Stimulated activated CD8-positive, alpha-beta memory T cell treated with anti-CD3 and anti-CD28 coated beads, Interleukin-2, amount 100 ng/mL, for 1 hour (primary cell): ENCODE measurements at places on chromosomes 5 and 9.

DNA sequence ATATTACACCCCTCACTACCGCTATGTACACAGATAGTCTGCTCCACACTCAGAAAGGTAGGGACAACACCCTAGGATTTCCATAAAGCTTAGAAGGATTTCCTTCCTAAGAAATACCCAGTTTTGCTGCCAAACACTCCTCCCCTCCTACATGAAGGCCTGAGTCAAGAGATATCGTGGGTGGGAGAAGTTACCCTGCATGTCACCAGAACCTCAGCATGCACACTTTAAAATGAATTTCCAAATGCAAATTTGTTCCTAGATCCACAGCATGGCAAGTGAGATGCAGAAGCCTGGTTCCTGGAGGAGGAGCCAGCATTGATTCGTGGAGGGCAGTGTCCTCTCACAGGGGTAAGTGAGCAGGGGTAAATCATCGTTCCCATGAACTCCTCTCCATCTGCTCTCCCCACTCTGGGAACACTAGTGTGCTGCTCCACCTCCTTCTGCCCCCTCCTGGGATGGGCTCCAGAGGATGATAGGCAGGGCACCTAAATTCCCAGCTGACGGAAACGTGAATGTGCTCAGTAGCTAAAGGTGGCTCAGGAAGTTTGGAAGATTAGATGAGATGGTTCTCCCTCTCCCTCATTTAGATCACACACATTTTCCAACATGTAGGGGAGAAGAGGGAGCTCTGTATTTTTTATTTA is 76.7 kb downstream of the PDE4D start:
- no peak for DNase-seq

GRCh38 chr9:125889112-125889475 is 141.9 kb downstream of the PBX3 start:
- DNase-seq = no peak

DNA sequence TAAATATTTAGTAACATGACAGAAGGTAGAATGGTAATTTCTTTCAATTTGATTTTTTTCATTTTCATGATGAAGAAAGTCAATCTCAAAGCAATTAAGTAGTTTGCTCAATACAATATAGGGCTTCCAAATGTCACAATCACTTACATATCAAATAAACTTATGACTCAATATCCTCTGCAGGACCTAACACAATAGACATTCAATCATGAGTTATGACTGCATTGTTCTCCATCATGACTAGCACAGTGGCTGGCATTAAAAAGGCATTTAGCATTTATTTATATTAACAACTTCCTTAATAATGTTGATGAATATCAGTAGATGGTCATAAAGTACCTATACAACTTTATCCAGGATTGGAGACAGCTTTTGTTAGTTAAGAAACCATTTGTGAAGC is 1499.6 kb downstream of the EFNA5 start:
- no peak for DNase-seq

DNA sequence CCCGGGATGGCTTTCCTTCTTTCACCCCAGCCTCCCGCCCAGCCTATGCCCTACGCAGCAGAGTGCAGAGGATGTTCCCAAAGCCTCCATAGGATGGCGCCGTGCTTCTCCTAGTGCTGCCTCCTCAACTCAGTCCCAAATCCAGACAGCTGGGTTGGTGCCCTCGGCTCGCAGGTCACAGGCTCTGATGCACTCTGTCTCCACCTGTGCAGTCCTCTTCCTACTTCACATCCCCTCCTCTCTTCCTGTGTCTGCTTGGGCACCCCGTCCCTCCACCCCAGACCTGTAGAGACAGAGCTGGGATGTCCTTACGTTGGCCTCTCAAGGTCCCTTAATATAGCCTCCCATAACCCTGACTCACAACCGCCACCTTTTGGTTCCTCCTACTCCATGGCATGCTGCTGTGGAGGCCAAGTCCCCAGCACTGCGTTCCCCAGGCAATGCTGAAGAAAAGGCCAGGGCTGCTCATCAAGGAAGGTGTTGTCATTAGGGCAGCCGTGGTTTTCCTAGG is 314.4 kb downstream of the GADD45G start:
- DNase-seq = no peak

- no peak for DNase-seq
Observed at GRCh38 chr5:90022002-90022710, 387.4 kb downstream of the CETN3 start.

DNA sequence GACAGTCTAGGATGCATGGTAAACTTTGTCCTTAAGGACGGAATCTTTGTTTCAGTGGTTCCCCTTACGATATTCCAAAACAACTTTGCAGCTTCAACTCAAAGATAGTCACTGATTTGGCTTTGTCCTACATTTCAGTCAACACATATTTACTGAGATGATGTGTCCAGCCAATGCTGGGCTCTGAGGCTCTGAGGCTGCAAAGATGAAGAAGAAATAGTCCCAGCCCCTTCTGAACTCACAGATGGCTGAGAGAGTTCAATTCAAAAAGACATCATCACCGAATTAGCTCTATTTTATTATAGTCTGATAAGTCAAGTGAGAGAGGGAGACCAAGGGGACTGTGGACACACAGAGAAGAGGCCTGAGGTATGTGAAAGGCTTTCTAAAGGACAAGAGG is 544.0 kb downstream of the ACTL7B start:
- DNase-seq = no peak

GRCh38 chr9:91994422-91994821 is 44.4 kb upstream of the ROR2 start:
- no peak for DNase-seq

DNA sequence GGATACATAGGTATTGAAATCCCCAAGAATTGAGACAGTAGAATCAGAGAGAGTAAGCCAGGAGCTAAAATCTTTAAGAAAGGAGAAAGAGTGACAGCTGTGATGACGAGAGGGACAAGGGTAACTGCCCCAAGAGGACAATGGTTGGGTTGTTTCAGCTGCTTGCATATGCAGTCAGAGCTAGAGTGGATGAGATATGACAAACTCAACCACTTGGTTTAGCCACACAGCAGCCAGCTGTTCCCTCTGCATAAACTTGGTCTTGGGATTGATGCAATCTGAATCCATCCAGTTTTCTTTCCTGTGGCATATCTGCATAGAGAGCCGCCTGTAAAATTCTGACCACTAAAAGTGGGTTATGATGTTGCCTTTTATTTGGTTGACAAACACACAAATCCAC is 100.7 kb downstream of the ZNF622 start:
- DNase-seq = no peak

GRCh38 chr5:135162661-135163265 is 128.7 kb upstream of the PITX1 start:
- no peak for DNase-seq

DNA sequence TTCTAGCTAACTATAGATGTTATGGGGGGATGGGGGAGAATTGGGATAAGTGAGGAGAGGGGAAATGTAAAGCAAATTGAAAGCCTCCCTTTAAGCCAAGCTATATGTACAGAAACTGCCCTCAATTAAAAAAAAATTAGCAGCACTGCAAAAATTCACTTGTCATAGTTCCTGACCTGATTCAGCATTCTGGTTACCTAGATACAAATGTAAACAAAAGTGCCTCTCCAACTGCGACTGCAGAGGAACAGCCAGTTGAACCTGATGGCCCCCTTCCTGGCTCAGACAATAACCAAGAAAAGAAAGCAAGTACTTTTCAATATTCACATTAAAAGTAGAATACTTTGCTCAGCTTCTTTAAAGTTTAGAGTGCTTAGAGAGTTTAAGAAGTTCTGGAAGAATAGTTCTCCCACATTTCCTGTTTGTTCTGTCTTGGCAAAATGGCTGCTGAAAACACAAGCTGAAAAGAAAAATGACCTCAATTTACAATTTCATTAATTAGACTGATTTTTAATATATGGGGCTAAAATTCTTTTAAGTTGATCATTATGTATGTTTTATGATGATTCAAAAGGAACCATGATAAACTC is 1.5 kb downstream of the FAM81B start:
- no peak for DNase-seq
